CD4-positive, alpha-beta T cell treated with Interleukin-10 for 1 hour (primary cell): ENCODE measurements at places on chromosomes 6 and 20.

DNA sequence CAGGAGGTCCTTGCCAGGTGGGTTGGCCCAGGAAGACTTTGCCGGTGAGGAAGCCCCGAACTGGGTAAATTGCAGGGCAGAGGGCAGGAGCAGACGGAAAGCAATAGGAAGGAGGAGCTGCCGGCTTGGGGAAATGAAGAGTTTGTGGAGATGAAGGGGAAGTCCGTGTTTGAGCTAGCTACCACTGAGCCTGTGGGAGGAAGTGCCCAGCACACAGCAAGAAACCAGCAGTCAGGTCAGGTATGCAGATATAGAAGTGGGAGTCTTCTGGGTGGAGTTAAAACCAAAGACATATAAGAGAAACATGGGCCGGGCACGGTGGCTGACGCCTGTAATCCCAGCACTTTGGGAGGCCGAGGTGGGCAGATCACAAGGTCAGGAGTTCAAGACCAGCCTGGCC is 34.7 kb downstream of the CD24 start:
- DNase-seq = no peak

DNA sequence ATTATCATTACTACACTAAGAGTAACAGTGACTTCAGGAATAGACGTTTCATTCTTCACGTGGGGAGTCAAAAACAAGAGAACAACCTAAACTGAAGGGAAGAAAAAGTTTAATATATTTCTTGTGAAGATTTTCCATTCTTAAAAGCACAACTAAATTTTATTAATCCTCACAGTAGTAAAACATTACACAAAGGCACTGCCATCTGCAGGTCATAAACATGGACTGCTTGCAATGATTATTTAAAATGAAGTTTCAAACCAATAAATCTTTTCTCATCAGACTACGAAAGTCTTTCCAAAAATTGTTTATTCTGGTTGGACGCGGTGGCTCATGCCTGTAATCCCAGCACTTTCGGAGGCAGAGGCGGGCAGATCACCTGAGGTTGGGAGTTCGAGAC is 2.6 kb downstream of the NCOA5 start:
- peak; percentile 24 for DNase-seq

- no peak for DNase-seq
Measured at GRCh38 chr6:122214605-122215318, 184.7 kb upstream of the HSF2 start.

DNA sequence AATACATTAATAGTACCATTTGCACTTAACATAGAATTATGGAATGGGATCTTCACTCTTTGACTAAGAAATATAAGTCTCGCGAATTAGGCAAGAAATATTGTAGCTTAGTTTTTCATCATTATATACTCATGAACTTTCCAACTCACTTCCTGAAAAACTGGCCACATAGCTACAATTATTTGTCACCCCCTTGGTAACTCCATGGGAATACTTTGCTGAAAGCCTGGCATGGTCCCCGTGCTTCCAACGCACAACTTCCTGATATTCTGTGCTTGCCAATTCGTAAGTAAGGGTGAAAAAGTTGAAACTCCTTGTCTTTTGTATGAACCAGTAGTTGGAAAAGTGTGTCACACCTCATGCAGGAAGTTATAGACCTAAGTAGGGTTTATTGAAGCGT is 23.7 kb upstream of the HLA-DQA1 start:
- no peak for DNase-seq

GRCh38 chr6:47464052-47464451 is 13.5 kb upstream of the CD2AP start:
- no peak for DNase-seq

GRCh38 chr6:41570259-41570615 is 24.1 kb downstream of the FOXP4 start:
- DNase-seq = no peak

DNA sequence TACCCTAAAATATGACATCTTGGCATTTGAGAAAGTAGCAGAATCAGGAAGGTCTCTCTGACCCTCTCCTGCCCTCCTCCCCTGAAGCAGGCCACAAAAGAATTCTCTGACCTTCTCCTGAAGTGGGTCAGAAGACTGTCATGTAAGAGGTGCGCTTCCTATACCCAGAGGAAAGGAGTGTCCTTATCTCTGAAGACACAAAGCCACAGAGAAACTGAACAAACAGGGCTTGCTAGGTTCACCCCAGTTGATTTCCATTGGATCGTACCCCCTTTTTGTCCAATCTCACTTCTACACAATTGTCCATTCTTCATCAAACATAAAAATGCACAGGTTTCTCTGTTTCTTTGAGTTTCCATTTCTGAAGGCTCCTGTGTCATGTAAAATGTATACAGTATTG is 272.0 kb upstream of the SOX4 start:
- DNase-seq = no peak

DNA sequence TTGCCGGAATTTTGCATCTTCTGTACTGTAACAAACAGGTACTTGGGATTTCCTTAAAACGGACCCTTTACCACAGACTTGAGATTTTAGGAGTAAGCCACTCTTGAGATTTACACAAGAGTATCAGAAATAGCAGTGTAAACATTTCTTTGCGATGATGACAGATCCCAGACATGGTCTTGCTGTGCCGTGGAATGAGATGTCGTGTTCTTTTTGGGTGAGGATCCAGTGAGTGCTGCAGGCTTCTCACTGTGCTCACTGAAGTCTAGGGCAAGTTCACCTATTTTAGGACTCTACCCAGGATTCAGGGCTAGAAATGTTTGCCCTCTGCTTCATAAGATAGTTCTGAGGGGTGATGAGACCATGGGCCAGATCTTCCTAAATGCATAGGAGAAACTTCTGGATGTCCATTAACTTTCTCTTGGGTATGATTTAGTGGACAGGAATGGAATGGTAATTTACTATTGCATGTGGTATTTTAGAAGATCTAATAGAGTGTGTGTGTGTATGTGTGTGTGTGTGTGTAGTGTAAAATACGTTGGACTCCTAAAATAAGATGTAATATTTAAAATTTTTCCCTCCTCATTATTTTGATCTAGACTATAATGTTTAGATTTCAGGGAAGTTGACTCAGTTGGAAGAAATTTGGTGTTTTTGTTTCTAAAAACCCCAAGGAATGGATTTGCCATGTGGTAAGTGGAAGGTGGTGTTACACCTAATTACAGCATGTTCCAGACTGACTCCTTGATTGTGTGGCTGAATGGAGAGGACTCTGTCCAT is 8.5 kb downstream of the LRRC1 start:
- no peak for DNase-seq

- DNase-seq = no peak
Measured at GRCh38 chr6:167786853-167787675, 39.6 kb upstream of the AFDN start.

DNA sequence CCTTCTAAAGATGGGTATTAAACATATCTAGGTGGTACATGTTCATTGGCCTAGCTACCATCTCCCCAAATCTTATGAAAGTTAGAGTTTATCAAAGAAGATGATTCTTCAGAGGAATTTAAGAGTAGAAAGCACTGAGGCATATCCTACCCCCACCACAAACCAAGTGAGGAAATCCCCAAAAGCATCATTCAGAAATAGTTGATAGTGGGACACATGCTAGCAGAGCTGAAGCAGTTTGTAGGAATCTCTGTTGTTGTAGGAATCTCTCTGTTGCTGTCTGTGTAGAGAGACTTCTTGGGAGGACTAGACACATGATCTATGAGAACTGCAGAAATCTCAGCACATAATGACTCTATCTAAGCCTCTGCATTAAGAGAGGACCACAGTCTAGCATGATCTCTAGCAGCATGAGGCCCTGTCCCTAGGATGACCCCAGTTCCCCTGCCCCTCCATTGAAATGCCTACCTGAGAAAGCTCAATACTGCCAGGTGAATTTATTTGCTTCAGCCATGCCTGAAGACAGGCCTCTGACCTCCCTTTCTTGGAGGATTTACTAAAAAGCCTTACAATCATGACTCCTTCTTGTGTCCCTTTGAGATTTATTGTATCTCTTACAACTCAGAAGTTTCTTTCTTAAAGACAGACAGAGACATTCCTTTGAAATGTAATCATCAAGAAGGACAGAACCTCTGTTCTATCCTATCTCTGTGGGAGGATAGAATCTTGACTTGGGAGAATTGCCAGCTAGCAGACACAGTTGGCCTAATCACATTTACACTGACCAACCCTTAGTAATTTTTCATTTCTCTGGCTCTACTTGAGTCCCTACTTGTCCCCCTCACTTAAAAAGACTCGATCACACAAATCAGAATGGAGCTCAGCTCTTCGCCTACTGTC is 582.4 kb downstream of the PHF3 start:
- no peak for DNase-seq

- DNase-seq = peak; percentile 40
Measured at GRCh38 chr6:42745083-42745639, 742 bp downstream of the TBCC start.

DNA sequence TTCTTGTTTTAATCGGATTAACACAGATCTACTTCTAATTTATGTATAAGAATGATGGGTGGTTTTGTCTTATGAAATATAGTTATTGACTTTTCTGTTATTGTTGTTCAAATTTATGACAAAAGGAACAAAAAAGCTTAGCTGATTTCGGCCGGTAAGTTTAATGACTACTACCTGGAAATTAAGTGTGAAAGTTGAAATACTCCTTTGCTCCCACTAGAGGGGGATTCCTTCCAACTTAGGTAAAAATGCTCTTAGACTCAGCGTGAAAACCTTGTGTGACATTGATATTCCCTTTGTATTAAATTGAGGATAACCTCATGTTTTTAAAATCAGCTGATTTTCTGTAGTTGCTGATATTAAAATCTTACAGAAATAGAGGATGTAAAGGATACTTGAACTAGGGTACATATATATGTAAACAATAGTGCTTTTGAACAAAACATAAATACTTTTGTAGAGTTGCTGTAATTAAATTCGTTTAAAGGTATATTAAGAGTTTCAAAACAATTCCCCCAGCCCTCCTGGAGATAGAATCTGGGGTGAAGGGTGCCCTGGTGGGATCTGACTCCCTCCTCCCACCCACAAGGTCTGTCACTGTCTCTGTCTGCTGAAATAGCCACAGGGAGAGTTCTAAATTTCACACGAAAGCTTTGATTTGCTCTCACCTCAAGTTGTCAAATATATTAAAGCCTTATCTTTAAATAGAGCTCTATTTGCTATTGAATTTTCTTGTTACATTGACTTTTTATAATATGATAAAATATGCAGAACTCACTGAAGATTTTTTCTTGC is 257.5 kb downstream of the ARID1B start:
- peak; percentile 62 for DNase-seq

DNA sequence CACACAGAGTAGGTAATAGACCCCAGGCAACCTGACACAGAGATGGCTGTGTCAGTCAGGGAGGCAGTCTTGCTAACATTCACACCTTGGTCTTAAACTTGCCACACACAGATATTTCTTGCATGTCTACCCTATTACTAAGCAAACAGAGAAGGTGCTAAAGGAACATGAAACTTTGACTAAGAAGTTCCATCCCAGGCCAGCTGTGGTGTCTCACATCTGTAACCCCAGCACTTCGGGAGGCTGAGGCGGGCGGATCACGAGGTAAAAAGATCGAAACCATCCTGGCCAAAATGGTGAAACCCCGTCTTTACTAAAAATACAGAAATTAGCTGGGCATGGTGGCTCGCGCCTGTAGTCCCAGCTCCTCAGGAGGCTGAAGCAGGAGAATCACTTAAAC is 222.4 kb upstream of the JARID2 start:
- DNase-seq = peak; percentile 45

DNA sequence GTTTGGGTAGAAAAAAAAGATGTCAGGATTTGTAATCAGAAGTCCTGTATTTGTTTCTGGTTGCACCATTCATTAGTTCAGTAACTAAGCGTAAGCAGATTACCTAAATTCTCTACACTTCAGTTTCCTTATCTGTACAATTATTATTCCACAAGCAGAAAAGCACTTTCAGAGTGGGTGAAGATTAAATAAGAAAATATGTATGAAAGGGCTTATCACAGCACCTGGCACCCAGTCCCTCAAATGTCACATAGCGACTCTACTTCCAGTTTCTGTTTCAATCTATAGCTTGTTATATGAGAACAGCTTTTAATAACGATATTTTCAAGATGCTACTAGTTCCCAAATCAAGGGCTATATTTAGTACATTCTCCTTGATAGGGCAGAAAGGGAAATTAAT is 31.4 kb downstream of the RGS17 start:
- DNase-seq = no peak

- no peak for DNase-seq
Measured at GRCh38 chr20:51493346-51493791, 49.1 kb downstream of the NFATC2 start.
